ENCODE measurements at places on chromosomes 16 and 17. TPM values are rescaled to one million over a fixed set of nuclear protein-coding genes. Genes with fewer than 3 reads are reported as not detected.

CORO6 gene
- 62.7 TPM for total RNA-seq

LSM12 gene
- total RNA-seq = 22.6 TPM

TRAF4 gene
- 18.6 TPM for total RNA-seq

SUPT4H1 gene
- 37.0 TPM for total RNA-seq

CD19 gene
- total RNA-seq = not detected

MT1E gene
- total RNA-seq = 16.3 TPM

SSTR5 gene
- 0.72 TPM for total RNA-seq

KRT27 gene
- total RNA-seq = not detected

HSF4 gene
- total RNA-seq = 3.8 TPM

HSPB9 gene
- total RNA-seq = not detected

Measured in tongue (tissue), 3 donors.